ENCODE measurements at places on chromosomes 5 and 9.

- DNase-seq = no peak
These were observed 276.7 kb upstream of the TMEM161B start for GRCh38 chr5:88545338-88545737.

GRCh38 chr5:95627971-95628810 is 8.3 kb downstream of the GPR150 start:
- DNase-seq = no peak

DNA sequence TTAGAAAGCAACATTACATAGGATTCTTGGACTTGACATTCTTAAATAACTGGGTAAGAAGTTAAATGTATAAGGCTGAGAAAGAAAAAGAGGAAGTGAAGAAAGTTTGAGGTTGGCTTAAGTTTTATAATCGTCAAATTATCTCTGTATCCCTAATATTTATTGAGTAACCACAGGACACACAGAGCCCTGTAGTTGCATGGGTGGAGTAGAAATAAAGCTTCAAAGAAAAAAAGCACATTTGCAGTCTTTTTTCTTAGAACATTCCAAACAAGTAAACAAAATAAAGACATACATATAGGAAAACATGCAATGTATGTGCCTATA is 137.0 kb downstream of the CCDC192 start:
- DNase-seq = no peak

GRCh38 chr9:131739133-131739958 is 530 bp downstream of the RAPGEF1 start:
- no peak for DNase-seq

DNA sequence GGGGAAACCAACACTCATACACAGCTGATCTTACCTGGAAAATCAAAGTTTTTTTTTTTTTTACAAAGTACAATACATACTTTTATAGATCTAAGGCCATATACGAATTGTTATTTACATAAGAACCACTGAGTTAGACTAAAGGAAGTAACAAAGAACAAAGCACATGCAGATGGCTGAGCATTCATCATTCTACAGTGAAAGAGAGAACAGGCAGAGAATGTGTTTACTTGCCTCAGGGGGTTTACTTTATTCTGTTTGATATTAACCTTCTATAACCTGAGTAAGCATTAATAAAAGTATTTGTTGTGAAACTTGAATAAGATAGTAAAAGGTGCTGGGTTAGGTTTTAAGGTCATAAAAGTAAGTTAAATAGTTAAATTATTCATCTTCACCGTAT is 54.7 kb downstream of the SLC38A9 start:
- DNase-seq = no peak

- no peak for DNase-seq
These were observed 101.6 kb downstream of the GABBR2 start for GRCh38 chr9:98607152-98607551.

- DNase-seq = no peak
These were observed 1.3 kb downstream of the HINT2 start for GRCh38 chr9:35813434-35814105.

- DNase-seq = no peak
These were observed 278.0 kb upstream of the SMC2 start for GRCh38 chr9:103816146-103816545.

DNA sequence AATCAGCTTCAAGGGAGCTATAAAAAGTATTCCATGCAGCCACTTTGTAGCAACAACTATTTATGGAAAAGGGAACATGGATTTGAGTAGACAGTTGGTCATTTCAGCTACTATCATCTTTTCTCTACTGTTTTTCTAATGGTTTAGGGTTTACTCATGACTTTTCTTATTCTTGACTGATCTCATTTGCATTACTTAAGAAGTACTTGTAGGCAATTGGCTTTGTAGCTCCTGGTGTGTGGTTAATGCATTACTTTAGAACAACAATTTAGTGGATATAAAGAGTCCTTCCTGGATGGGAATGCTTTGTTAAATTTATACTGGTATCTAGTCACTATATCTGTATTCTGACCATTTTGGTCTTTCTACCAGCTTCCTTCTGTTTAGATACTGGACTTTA is 59.8 kb upstream of the NTRK2 start:
- no peak for DNase-seq

DNA sequence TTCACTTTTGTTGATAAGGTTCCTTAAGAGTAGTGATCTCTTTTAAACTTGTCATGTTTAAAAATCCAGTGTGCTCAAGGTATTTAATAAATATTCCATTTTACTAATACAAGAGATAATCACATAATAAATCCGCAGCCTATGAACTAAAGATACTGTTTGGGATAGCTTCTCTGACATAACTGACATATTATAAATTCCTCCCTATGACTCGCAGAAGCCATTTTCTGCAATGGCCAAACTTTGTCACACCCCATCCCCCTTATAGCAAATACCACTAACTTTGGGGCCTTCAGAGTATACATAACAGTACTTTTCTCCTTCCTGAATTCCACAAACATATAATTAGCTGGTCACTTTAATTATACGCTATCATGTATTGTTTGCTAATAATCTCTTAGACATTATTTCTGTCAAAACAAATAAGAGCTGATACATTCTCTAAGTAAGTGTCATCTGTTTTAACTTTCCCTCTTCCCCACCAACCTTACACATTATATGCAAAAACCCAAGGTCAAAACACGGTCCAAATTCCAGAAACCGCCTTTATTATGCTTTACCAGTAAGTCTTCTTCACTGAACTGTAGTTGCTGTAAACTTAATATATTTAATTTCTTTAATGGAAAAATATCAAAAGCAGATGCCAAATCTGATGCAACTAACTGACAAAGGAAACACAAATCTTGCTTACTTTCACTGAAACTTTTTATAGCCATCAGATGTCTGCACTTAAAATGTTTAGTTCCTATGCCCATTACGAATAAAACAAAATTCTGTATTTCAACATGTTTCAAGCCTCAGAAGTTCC is 971 bp downstream of the TMEM267 start:
- DNase-seq = no peak

GRCh38 chr9:87442451-87442850 is 55.2 kb upstream of the DAPK1 start:
- DNase-seq = no peak

DNA sequence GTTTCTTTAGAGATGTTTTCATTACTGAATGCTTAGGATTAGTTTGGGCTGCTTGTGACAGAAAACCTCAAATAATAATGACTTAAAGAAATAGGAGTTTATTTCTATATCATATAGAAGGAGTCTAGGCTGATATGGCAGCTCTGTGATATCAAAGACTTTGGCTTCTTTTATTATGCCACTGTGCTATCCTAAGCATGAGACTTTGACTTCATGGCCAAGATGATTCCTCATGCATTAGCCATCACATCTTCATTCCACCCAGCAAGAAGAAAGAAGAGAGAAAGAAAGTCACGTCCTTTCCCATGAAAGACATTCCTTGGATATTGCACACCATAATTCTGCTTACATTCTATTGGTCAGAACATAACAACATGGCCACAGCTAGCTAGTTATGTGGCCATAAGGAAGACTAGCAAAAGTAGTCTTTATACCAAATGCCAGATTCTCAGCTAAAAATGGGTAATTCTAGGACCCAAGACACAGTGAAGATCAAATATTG is 76.2 kb downstream of the DAPK1 start:
- no peak for DNase-seq

DNA sequence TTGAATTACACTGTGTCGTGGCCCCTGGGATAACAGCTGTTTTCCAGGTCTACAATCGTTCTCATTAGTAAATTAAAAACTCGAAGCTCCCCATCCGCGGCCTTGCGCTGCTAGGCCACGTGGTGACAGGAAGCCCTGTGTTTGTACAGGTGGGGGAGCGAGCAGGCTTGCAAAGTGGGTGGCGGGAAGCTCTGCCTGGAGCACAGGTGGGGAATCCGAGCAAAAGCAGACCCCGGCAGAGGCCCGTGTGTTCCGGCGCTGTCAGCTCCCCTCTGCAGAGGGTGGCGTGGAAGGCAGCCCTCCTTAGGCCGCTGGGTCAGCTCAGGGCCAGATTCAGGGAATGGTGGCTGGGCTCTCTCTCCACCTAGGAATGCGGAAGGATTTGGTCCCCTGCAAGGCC is 59.5 kb upstream of the ERCC6L2 start:
- DNase-seq = no peak

- no peak for DNase-seq
These were observed 284.3 kb downstream of the ARHGAP26 start for GRCh38 chr5:143054480-143054941.

GRCh38 chr5:59506285-59506877 is 387.1 kb downstream of the PDE4D start:
- no peak for DNase-seq

GRCh38 chr9:109880276-109881169 is 100.5 kb downstream of the PALM2AKAP2 start:
- DNase-seq = no peak

- no peak for DNase-seq
These were observed 348.0 kb downstream of the SEMA5A start for GRCh38 chr5:9197881-9198260.

GRCh38 chr5:252546-252945 is 18.9 kb upstream of the PDCD6 start:
- no peak for DNase-seq

GRCh38 chr5:119402555-119402954 is 46.7 kb downstream of the TNFAIP8 start:
- no peak for DNase-seq

DNA sequence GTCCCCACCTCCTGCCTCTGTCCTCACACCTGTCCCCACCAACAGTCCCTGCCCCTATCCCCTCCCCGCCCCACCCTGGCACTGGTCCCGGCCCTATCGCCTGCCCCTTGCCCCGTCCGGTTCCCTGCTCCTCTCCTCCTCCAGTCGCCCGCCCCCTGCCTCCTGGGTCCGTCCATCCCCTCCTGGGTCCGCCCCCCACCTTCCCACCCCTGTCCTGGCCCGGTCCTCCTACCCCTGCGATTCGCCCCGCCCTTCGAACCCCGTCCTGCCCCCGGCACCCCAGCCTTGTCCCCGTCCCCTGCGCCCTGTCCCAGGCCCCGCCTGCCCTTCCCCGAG is 372 bp downstream of the EDF1 start:
- DNase-seq = no peak

- no peak for DNase-seq
These were observed 423 bp downstream of the IPPK start for GRCh38 chr9:92669527-92669889.

GRCh38 chr9:109904666-109905065 is 124.7 kb downstream of the PALM2AKAP2 start:
- no peak for DNase-seq

GRCh38 chr9:120643061-120643460 is 63.1 kb upstream of the CDK5RAP2 start:
- no peak for DNase-seq

DNA sequence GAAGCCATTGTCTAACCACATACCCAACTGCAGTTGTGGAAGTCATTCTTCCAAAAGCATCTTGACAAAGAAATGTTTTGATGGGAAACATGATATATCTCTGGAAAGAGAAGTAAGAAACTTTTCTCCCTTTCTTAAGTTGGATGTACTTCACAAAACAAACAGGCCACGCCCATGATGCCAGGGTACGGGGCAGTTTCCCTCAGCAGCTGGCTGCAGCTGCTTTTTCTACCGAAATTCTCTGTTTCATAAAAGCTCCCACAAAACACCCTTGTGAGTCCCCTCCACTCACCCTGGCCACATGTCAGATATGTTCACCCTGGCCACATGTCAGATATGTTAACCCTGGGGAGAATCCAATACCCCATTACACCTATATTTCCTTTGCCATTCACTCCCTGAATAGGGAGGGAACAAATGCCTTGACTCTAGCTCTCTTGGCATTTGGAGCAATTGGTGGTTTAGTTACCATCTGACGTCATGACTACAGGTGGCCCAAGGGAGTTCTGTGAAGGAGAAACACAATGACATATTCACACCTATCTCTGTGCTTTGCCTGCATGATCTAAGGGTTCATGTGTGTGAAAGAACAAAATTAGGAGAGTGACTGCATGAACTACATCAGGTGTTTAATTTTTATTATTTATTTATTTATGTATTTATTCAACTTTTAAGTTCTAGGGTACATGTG is 103.0 kb downstream of the AOPEP start:
- DNase-seq = no peak

DNA sequence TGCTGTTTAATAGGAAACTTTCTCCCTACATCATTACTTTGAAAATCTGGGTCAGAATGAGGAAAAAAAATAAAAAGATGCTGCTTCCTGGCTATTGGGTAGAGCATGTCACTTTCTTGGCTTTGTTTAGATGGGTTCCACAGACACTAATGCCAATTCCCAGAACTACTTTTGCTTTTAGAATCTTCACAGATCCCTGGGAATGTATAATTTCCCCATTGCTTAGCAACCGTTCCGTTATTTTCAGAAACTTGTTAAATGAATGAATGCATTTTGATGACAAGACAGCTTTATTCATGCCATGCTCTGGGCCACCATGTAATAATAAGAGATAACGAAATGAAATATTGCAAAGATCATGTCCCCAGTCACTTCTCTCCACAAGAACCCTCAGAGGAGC is 126.5 kb upstream of the TRPC7 start:
- DNase-seq = no peak

DNA sequence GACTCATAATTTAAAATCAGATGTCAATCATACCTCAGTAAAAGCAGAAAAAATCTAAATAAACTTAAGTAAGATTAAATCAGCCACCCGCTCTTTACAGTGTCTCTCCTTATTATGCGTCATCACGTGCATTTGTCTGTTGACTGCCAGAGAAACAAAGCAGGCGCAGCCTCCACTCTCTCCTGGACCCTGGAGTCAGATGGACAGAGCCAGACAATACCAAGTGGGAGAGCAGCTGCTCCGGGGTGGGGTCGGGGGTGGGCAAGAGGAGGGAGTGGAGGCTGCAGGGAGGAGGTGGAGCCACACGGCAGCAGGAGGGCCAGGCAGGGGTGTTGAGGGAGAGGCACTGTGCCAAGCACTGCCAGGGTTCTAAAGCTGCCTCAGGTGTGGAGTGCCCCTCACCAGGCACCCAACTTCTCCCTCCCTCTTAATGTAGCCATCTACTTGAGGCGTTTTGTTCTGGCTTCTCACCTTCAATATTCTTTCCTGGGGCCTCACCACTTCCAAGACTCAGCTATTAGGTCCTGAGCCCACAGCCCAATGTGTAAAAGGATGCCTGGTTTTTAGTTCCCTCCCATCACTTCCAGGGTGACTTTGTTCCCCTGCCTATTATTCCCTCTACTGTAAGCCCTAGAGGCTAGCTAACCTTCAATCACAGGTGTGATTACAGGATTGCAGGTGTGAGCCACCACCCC is 96.3 kb downstream of the GLDC start:
- no peak for DNase-seq

Measured in hypothalamus (tissue), 51 donors.